Kidney epithelial cell (primary cell): ENCODE measurements at places on chromosomes 2 and 18. TPM values are rescaled to one million over a fixed set of nuclear protein-coding genes. Genes with fewer than 3 reads are reported as not detected.
A peak's percentile ranks its signal among the peaks of the same experiment; 100 is the strongest.

- no peak for DNase-seq
Observed at GRCh38 chr2:134762508-134762907, 43.7 kb upstream of the TMEM163 start.

GRCh38 chr18:23106575-23106974 lies 28.7 kb upstream of the CABLES1 start:
- peak; percentile 95 for DNase-seq

DNA sequence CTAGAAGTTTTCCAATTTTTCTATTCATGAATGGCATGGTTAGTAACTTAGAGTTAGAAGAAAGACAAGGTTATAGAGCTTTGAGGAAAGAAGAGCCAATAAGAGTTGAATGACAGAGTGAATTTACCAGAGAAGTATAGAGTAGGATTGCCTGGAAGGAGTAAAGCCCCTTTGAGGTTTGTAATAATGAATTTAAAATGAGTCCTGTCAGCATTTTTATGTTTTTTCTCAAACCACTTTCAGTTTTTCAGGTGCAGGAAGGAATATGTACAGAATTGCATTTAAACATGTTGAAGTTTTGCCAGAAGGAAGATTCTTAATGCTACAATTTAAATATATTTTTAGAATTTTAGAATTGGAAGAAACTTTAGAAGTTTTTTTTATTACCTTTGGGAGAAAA lies 408.3 kb downstream of the DSC3 start:
- DNase-seq, result no peak

The HTR2B gene
- total RNA-seq, result 0.21 and 0.29 TPM in 2 replicates

DNA sequence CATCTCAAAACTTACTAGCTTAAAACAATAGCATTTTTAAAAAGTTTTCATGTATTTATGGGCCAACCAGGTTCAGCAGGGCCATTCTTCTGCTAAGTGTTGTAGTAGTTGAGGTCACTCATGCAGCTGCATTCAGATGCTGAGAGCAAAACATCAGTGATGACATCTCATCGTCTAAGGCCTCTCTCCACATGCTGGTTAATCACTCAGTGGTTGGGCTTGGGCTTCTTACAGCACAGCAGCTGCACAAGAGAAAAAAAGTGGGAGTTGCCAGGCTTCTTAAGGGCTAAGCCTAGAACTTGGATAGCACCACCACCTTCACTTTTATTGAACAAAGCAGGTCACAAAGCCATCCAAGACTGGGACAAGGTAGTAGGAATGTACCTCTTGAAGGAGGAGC lies 190.3 kb downstream of the IRS1 start:
- no peak for DNase-seq

The SERPINB11 gene
- total RNA-seq, result not detected in 2 replicates

The UGT1A3 gene
- not detected in 2 replicates for total RNA-seq

DNA sequence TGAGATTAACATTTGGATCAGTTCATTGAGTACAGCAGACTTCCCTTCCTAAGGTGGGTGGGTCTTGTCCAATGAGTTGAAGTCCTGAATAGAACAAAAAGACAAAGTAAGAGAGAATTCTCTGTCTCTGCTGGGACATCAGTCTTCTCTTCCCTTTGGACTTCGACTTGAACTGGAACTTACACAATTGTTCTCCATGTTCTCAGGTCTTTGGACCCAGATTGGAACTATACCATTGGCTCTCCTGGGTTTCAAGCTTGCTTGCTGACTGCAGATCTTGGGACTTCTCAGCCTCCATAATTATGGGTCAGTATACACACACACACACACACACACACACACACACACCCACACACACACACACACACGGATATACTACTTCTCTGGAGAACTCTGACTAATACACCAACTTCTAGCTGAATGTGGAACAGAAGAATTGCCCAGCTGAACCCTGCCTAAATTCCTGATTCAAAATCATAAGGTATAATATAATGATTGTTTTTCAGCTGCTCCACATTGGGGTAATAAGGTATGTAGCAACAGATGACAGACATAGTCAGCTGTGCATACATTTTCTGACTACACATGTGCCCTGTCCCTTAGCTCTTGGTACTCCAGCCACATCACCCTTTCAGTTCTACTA lies 214.0 kb downstream of the TGIF1 start:
- no peak for DNase-seq

The VIT gene
- total RNA-seq, result not detected in 2 replicates

The FOXI3 gene
- 0.21 TPM in 1 of 2 replicates, not detected in the other for total RNA-seq

The SLC38A11 gene
- 0.46 TPM in 1 of 2 replicates, not detected in the other for total RNA-seq

- DNase-seq, result no peak
Observed at GRCh38 chr2:235049719-235050118, 97.9 kb downstream of the SH3BP4 start.

- DNase-seq, result no peak
Observed at GRCh38 chr2:201261471-201261870, 1.1 kb downstream of the CASP8 start.
